ENCODE measurements at places on chromosomes 4 and X.
A peak's percentile ranks its signal among the peaks of the same experiment; 100 is the strongest.

GRCh38 chrX:110795645-110796406 lies at the start of gene CHRDL1:
CHRDL1 (minus strand) TSS chrX:110795817; CDS start chrX:110792181, 3,636 bp downstream.
- DNase-seq, result peak; percentile 5

DNA sequence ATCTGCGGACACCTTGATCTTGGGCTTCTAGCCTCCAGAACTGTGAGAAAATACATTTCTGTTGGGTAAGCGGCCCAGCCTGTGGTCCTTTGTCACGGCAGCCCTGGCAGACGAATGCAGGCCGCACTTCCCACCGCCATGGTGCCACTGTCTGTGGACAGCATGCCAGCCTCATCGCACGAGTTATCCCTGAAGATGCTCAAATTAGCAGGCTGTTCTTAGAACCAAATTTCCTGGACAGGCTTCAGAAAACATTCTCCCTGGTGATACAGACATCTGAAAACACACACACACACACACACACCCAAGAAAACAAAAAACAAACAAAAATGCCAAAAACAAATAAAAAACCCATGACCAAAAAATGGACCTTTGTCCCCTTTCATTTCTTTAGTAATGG lies 343.5 kb upstream of the GATB start:
- DNase-seq, result no peak

DNA sequence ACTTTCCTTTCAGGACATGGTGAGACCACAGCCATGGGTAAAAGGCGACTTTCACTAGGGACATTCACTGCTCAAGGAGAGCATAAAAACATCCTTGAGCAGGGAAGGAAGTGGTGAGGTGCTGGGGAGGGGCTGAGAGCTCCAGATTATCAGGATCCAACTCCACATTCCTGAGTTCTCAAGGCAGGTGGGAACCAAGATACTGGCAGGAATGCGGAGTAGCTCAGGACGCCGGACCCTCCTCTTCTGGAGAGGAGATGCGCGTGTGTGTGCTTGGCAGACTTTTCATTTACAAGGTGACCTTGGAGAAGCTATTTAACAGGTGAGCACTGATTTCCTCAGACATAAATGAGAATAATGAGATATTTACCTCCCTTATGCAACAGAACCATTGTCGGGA lies 41.3 kb upstream of the TXK start:
- DNase-seq, result no peak

- no peak for DNase-seq
Observed at GRCh38 chrX:67094061-67094460, 449.8 kb upstream of the AR start.

GRCh38 chrX:38857736-38858523 lies 56.7 kb downstream of the MID1IP1 start:
- no peak for DNase-seq

DNA sequence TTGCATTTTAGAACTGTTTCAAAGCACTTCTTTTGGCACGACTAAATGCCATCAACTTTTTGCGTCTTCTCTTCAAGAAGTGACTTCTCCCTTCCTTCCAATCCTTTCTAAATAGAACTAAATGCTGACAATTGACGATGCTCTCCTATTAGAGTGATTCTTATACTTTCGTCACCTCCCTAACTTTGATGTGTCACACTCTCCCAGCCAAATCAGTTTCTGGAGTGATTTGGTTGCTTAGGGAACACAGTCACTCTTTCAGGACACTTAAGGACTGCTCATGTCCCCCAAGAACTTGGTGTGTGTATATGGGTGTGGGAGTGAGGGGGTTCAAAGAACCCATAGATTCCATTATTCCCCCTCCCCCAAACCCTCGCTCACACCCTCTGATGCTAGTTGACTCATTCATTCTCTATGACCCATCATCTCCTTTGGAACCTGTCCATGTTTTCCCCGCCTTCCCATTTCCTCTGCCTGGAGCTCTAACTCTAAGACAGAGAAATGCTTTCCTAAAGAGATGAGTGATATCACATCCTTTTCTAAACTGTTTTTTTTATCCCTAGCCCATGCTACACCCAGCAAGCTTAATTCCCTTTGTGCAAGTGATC lies 26.8 kb upstream of the AREG start:
- DNase-seq, result peak; percentile 69

DNA sequence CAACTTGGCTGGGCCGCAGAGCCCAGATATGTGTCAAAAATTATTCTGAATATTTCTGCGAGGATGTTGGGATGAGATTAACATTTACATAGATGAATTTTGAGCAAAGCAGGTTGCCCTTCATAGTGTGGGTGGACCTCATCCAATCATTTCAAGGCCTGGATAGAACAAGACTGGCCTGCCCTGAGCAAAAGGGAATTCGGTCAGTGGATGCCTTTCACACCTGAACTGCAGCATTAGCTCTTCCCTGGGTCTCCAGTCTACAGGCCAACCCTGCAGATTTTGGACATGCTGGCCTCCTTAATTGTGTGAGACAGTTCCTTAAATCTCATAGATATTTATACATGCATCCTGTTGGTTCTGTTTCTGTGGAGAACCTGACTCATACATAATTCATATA lies 32.4 kb upstream of the SLC10A4 start:
- no peak for DNase-seq

- no peak for DNase-seq
Observed at GRCh38 chr4:158538911-158539310, 17.2 kb downstream of the RXFP1 start.

GRCh38 chrX:129572422-129572821 lies 32.4 kb downstream of the OCRL start:
- DNase-seq, result no peak

DNA sequence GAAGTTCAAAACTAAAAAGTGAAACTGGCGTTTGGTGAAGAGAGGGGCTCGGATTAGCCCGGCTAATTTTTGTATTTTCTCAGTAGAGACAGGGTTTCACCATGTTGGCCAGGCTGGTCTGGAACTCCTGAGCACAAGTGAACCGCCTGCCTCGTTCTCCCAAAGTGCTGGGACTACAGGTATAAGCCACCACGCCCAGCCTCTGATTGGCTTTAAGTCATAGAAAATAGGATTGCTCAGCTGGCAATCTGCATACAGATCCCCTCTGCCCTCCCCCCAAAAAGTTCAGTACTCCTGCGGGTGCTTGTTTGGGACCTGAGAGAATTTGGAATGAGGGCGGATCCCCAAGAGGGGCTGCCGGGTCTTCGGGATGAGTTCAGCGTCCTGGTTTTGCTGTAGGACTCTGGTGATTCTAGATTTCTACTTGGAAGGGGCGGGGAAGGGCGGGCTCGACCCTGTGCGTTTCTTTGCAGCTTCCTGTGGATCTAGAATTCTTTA lies 537 bp upstream of the PRKX start:
- no peak for DNase-seq

DNA sequence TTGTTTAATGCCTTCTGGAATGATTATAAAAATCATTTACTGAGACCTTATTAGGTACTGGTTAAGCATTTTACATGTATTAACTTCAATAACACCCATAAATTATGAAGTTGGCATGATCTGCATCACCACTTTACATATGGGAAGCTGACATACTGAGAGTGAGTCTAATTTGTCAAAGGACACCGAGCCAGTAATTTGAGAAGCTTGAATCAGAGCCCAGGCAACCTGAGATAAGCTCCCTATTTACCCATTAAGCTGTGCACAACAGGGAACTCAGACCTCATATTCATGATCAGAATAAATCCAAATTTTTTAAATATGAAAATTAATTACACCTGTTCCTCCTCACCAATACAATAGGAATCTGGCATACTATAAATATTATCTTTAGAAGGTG lies 247.9 kb upstream of the EPHA5 start:
- no peak for DNase-seq

GRCh38 chrX:108299101-108299591 lies 139.1 kb downstream of the COL4A6 start:
- DNase-seq, result no peak

DNA sequence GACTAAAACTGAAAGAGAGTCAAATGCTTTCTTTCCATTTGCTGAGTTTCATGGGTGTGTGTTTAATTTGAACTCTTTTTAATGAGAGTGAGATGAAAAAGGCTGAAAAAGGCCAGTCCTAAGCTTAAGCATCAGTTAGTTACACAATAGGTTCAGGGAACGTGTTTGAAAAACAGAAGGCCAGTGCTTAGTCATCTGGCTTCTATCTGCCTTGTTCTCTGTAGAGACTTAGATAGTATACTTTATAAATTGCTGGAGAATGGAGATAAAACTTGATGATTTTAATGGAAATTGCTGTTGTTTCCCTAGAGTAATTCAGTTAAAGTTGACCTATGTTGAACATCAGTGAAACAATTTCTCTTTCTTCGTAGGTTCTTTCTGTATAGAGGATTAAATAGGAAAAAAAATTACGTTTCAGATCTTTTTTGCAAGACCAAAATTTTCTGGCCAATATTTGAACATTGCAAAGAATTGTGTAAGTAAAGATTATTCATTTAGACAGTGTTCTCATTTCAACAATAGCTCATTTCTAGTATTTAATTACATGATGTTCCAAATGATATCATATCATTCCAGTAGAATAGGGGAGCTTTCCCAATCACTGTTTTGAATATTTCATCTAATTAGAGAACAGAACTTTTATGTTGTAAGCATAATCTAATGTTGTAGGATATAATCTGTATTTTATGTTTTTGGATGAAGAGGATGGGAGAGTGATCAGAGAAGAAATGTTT lies 1088.8 kb downstream of the ADGRL3 start:
- DNase-seq, result no peak

DNA sequence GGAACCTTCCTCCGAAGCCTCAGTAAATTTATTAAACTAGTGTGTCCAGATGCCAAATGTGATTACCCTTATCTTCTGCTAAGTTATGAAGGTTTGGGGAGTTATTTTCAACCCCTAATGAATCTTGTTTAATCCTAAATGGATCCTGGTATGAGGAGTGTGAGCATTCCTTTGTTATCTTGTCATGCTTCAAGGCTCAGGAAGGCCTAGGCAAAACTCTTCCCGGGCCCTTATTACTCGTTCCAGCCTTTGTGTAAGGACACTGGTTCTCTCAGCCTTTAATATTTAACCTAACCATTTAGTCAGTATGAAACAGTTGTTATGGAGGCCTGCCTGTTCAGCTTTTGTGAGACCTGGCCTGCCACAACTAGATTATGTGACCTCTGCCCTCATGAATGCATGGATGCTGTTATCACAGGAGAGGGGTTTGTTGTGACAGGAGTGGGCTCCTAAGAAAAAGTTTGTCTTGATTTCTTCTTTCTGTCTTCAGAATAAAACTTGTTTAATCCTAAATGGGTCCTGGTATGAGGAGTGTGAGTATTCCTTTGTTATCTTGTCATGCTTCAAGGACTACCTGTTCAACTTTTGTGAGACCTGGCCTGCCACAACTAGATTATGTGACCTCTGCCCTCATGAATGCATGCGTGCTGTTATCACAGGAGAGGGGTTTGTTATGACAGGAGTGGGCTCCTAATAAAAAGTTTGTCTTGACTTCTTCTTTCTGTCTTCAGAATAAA lies 181.7 kb downstream of the SLC39A8 start:
- no peak for DNase-seq

DNA sequence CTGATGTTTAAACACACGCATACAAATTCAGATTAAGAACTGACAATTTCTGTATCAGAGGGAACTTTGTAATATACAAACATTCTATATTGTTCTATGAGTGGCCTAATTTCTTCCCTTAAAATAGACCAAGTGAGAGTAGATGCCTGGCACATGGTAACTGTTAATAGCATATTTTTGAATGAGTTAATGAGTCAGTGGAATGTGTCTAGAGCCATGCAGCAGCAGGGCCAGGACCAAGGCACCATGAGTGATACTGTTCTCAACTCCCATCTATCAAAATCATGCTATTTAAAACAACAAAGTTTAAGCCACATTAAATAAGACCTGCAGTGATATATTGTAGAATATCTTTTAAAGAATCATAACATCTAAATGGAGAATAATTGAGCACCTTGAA lies 98.3 kb downstream of the ARHGAP24 start:
- no peak for DNase-seq

GRCh38 chrX:97308171-97308570 lies 424.5 kb downstream of the RPA4 start:
- no peak for DNase-seq

GRCh38 chrX:107025545-107025944 lies 25.5 kb upstream of the MORC4 start:
- DNase-seq, result peak; percentile 42

DNA sequence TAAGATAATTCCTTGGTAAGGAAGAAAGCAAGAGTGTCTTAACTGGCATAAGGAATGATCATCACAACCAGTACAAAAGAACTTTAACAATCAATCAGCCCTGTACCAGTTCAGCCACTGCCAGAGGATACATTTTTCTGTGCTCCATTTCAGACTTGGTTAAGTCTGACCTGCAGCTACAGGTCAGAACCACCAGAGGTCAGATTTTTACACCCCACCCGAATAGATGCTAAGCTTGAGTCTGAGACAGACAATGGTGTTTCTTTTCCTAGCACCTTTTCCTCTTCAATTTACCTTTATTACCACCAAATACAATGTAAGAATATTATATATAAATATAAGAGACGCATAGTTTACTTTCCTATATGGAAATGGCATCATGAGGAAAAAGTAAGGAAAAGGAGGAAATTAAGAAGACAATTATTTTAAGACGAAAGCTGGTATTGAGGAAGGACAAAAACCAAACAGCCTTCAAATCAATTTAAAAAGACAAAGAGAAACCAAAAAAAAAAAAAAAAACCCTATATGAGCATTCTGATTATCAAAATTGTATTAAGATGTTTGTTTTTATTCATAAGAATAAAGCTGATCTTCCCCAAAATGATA lies 215.3 kb upstream of the TTC29 start:
- DNase-seq, result peak; percentile 18

- no peak for DNase-seq
Observed at GRCh38 chr4:138952411-138952810, 63.2 kb upstream of the NOCT start.

DNA sequence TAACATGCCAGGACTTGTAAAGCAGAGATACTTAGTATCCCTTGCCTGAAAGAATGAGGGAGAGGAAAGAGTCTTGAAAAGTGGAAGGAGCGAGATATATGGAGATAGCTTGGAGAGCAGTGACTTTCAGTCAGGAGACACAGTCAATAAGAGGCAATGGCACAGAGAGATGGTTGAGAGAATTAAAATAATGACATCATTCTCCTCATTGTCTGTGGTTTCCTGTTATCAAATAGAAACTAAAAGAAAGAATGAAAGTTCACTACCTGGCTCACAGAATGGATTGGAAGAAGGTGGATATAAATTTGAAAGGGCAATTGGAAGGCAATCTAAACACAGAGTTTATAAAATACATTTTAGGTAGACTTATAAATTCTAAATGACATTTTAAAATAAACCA lies 760.2 kb upstream of the AADAT start:
- DNase-seq, result no peak

GRCh38 chrX:136194536-136194935 lies 47.2 kb downstream of the FHL1 start:
- no peak for DNase-seq

- DNase-seq, result no peak
Observed at GRCh38 chrX:22345884-22346283, 73.2 kb downstream of the CBLL2 start.

DNA sequence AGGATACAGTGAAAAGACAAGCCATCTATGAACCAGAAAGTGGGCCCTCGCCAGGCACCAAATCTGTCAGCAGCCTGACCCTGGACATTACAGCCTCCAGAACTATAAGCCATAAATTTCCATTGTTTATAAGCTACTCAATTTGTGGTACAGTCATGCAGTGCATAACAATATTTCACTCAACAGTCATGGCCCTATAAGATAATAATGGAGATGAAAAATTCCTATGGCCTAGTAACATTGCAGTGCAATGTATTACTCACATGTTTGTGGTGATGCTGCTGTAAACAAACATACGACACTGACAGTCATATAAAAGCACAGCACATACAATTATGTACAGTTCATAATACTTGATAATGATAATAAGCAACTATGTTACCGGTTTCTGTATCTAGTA lies 17.1 kb upstream of the TLR1 start:
- peak; percentile 17 for DNase-seq

GRCh38 chr4:110619463-110620247 lies 3.2 kb downstream of the PITX2 start:
- DNase-seq, result no peak

All from NCI-H460 (cell line).